ENCODE measurements at places on chromosomes 1 and 21.

- DNase-seq = no peak
Measured at GRCh38 chr21:31276663-31277062, 67.4 kb downstream of the TIAM1 start.

DNA sequence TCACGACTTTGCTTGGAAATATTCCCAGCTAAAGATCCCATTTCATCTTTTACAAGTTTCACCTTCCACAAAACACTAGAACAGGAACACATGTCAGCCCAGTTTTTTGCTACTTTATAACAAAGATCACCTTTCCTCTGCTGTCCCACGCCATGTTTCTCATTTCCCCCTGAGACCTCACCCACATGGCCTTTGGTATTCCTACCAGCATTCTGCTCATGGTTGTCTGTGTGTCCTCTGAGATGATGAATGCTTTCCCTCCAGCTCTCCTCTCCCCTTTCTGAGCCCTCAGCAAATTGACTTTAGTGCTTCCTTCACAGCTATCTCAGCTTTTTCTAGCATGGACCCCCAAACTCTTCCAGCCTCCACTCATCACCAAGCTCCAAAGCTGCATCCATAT is 32.3 kb upstream of the ABCG1 start:
- DNase-seq = no peak

DNA sequence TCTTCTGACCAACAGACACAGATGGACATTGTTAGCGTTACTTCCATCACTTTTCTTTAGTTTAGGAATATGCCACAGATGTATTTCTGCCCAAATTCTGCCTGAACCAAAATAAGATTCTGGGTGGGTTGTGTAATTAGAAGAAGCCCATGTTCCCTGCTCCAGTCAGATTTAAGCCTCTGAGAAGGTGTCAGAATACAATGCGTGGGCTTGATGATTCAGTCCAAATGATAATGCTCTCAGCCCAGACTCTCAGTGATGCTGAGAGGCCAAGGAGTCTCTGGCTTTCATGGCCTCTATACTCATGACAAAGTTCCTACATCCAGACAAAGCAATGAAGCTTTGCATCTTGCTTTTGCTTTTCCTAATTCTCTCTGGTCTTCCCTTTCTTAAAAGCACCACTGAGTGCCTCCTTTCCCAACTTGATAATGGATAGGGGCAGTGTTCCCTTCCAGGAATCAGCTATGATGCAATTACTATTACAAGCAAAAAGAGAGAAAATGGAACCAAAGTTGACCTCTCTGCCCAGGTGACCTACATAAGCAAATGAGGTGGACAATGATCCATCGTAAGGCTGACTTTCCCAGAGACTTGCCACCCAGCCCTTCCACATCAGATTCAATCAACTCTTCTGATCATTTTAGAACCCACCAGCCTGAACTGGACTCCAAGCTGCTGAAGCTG is 8.8 kb downstream of the SEC16B start:
- no peak for DNase-seq

DNA sequence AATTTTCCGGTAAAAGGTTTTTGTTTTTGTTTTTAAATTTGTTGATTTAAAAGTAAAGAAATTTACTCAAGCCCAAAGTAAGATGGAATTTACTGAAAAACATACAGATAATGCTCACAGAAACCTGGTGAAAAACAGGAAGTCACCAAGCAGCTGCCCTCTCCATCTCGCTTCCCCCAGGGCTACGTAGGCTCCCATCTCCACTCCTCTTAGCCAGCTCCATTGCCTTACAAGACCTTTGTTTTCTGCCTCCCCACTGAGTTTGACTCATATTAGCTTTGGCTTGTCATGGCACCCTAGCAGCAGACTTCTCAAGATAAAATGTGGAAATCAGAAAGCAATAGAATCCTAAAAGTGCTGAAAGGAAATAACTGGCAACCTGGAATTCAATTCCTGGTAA is 57.9 kb downstream of the PHTF1 start:
- DNase-seq = no peak

- no peak for DNase-seq
Measured at GRCh38 chr1:200708769-200709168, 29.9 kb upstream of the CAMSAP2 start.

- DNase-seq = no peak
Measured at GRCh38 chr1:180928331-180929230, 15.9 kb downstream of the KIAA1614 start.

DNA sequence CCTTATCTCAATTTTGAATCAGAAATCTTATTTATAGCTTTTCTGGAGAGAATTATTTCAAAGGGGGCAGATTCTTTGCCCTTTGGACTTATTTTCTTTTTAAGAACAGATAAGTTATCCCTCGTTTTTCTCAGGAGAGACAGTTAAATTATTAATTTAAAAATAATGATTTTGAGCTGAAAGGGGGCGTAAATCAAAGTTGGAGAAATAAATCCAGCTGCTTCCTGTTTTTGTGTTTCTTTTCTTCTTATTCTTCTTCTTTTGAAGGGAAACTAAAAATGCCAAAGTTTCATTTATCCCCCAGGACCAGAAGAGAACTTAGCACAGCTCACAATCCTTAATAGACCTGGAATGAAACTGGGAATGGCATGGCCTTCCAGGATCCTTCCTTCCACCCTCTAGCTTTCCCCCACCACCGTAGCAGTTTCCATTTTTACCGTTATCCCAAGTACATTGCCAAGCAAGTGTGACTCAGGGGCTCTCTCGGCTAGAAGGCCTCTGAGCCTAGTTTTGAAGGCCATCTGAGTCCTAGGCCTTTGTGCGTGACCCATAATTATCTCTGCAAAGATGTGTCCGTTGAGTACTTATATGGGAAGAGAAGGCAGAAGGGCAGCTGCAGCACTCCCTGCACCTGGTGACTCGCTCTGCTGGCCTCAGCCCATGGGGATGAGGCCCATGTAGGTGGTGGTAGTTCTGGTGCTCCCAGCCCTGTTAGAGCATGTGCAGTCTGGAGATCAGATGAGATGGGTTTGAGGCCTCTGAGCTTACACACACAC is 181.7 kb downstream of the ROR1 start:
- no peak for DNase-seq

- DNase-seq = no peak
Measured at GRCh38 chr21:35529171-35529863, 480.2 kb upstream of the RUNX1 start.

DNA sequence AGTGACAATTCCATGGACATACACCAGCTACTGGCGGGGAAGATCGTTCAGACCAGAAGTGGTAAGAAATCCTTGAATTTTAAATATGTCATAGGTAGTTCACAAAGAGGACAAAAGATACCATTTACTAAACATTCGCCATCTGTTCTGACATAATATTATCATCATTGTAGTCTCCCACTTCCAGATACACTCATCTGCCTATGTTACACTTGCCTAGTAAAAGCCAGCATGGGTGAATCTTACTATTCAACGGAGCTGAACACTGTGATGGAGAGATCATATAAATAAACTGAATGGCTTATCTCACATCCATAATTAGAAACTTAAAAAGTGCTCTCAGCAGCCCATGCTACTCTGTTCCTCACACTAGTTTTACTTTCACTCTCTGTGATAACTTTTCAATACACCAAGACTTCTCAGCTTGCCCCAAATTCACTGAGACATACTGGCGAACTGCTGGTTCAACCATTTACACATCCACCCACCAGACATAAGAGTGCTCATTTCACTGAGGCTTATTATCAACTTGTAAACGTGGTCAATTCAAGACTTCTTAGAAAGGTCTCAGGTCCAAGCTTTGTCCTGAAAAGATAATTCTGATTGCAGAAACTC is 463 bp upstream of the PRRC2C start:
- no peak for DNase-seq

GRCh38 chr1:59046730-59047157 is 250.2 kb upstream of the FGGY start:
- peak; percentile 78 for DNase-seq

- DNase-seq = no peak
Measured at GRCh38 chr1:185774394-185774793, 40.2 kb downstream of the HMCN1 start.

DNA sequence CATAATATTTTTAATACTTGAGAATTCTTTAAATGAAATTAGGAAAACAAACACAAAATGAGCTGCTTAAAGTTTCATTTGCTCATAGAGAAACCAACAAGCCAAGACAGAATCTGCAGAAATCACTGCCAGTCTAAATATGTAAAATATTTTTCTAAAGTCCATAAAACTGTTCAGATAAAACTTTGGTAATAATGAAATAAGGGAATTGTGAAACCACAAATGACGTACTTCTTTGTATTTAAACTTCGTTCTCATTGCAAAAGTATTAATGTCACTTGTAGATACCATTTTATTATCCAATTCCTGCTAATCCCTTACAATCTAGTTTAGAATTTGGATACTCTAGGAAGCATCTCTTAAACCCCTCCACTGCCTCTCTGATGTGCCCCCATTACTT is 234.5 kb upstream of the NEGR1 start:
- DNase-seq = no peak

GRCh38 chr21:42653231-42654061 is at the start of gene PDE9A:
PDE9A (plus strand) TSS chr21:42653621; CDS start chr21:42653815, 194 bp downstream.
- peak; percentile 76 for DNase-seq

- DNase-seq = no peak
Measured at GRCh38 chr1:17356387-17357026, 15.5 kb upstream of the PADI6 start.

DNA sequence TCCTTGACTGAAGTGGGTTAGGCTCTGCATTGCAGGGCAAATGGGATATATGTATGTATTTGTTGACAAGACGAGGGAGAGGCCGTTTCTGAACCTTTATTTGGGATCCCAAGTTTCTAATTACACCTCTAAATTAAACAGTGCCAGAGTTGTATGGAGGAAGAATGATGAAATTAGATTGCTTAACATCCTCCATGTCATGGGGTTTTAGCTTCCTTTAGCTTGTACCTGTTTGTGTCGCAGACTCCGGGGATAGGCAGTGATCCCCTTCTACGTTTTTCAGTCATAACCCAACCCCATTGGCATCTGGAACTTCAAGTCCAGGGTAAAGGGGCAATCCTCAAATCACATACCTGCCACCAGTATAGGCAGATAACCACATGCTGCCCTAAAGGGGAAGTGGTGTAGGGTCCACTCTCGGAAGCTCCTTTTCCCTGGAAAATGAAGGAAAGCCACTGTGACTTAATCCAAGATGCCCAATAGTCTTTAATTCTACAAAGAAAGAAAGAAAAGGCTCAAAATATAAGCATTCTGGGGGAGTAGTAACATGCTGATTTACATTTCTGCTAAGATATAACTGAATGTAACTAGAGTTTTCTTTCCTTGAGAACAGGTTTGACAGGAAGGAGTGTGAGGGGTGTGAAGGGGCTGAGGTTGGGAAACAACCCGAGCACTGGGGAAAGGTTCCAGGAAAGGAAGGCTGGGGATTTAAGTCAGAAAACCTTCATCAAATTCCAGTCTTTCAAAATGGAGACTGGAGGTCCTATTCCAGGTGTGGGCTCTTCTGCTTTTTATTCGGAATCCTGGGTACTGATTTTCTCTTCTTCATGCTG is 77.6 kb downstream of the RGL1 start:
- DNase-seq = no peak

GRCh38 chr21:28761674-28762356 is 230.9 kb downstream of the LTN1 start:
- no peak for DNase-seq

DNA sequence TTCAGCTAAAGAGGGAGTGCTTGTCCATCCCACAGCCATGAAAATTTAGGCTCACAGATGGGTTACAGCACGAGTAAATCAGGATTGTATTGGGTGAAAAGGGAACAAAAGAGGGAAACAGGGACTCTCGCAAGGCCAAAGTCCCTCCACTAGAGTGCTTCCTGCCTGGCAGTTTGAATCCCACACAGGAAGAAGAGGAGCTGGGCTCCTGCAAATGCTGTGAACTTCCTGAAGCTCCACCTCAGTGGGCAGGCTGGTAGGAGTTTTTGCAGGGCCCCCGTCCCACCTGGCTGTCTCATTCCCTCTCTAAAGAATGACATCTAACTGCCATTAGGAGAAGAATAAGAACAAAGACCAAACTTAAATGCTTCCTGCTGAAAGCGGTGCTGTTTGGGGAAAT is 712.0 kb upstream of the PRMT6 start:
- no peak for DNase-seq

GRCh38 chr1:77539519-77540142 is 142.8 kb downstream of the ZZZ3 start:
- no peak for DNase-seq

DNA sequence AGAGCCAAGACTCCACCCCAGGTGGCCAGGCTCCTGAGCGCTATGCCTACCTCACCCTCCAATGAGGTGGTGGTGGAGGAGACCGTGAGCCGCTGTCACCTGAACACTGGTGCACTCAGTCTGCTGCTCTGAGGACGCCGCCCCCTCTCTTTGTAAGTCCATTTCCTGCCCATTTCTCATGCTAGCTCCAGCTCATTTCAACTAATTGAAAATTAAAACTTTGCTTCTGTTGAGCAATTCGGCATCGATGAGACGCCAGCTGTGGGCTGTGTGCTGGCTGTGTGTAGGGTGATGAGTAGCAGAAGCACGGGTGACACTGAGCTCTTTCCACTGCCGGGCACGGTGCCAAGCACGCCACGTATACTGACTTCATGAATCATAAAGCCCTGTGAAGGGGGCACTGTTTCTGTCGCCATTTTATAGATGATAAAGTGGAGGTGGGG is 11.2 kb downstream of the TNFRSF1B start:
- no peak for DNase-seq

DNA sequence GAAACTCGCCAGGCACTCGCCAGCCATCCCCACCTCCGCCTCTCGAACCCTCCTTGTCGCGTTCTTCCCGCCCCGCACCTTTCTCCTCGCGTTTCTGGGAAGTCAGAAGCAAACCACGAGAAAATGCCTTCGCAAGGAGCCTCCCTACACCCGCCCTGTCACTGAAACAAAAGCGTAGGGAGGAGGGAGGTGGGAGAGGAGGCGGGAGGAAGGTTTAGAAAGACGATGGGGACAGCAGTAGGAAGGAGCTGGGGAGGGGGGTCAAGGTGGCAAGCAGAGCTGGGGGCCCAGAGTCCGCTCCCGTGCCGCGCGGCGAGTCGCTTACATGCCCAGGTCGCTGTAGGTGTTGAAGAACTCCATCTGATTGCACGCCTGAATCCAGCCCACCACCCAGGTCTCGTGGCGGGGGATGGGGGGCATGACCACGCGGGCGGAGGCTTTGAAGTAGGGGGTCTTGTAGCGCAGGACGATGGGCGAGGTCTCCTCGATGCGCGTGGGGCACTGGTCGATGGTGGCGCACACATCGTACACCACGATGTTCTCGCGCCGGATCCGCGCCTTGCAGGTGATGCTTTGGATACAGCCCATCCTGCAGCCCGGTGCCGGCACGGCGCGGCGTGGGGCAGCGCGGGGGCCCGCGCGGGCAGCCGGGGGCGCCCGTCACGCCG is 1.0 kb downstream of the FAM78B start:
- DNase-seq = peak; percentile 76

- DNase-seq = no peak
Measured at GRCh38 chr1:178564086-178564782, 51.3 kb downstream of the TEX35 start.

- DNase-seq = no peak
Measured at GRCh38 chr1:2098839-2099785, 48.9 kb downstream of the PRKCZ start.

GRCh38 chr1:61481315-61481715 is 243.6 kb downstream of the TM2D1 start:
- DNase-seq = no peak

- no peak for DNase-seq
Measured at GRCh38 chr21:44298301-44298700, 1.6 kb upstream of the PFKL start.
